ENCODE measurements at places on chromosomes 6 and 20. TPM values are rescaled to one million over a fixed set of nuclear protein-coding genes. Genes with fewer than 3 reads are reported as not detected.

Gene SYCP2L
- total RNA-seq = 2.8 TPM

Gene NR2E1
- 0.83 TPM for total RNA-seq

Gene FAM217A
- total RNA-seq = not detected

Gene SPO11
- not detected for total RNA-seq

Gene GFOD1
- 9.4 TPM for total RNA-seq

Gene KIAA1586
- total RNA-seq = 59.4 TPM
